Left hindlimb (tissue), 1 donor: ENCODE measurements at places on chromosomes 5 and 9.

GRCh38 chr9:78280982-78281668 lies 15.8 kb upstream of the PSAT1 start:
- DNase-seq, result peak; percentile 90

- no peak for DNase-seq
These were observed 77.3 kb downstream of the NFIB start for GRCh38 chr9:14236591-14236990.

DNA sequence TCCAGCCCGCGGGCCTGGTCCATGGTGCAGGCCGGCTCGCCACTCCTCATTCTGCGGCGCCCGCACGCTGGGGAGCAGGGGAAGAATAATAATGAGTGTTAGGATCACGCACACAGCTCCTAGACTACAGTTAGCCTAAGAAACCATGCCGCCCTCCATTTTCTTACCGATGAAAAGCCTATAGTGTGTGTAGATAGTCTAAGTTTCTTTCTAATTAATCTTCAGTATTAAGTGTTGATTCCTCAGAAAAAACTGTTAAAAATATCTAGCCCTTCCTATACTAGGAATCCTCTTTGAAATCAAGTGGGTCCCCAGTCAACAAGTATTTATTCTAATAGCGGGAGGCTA lies 9.3 kb downstream of the ZBED3 start:
- no peak for DNase-seq

DNA sequence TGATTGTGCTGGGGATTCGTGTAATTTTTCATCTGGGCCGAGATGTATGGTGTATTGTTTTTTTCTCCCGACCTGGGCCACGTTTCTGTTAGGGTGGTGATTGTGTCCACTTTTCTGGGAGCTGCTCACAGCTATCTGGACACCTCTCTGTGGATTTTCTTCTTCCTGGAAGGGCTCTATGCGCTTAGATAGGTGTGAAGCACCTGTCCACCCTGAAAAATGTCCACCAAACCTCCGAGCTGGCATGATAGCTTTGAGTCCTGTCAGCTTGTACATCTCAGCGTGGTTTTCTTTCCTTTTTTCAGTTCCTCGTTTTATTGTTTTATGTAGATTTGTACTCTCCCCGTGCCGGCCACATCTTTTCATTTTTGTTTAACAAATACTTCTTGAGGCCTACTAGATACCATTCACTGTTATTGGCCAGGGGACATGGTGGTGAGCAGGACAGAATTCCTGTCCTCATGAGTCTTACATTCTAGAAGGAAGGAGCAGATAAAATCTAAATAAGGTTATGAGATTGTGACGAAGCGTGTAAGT lies 1.1 kb downstream of the UGCG start:
- DNase-seq, result no peak

GRCh38 chr5:132427281-132428146 lies 58.0 kb downstream of the SLC22A5 start:
- DNase-seq, result no peak

DNA sequence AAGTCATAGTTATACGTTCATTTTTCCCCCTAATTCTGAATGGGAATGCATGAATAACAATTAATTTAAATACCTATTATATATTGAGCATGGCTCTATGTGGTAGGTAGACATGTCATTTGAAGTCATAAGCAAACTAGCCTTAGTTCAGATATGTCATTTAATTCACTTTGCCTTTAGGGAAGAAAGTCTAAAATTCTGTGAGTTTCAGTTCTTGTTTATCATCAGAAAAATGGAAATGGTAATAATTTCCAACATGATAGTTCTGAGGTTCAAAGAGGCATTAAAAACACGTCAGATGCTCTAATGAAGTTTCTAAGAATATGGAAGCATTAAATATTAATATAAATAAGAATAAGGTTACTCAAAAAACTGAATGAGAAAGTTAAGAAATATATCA lies 13.1 kb upstream of the ANXA1 start:
- DNase-seq, result no peak
